ENCODE measurements at places on chromosomes 4 and X.

GRCh38 chrX:39199429-39199828, 398.2 kb downstream of the MID1IP1 start:
- no peak for DNase-seq

GRCh38 chr4:25505637-25505991, 128.6 kb downstream of the ANAPC4 start:
- DNase-seq: no peak

GRCh38 chrX:626745-627509, 3.7 kb upstream of the SHOX start:
- DNase-seq: no peak

- DNase-seq: peak; percentile 72
Observed at GRCh38 chr4:102344520-102344953, 745 bp downstream of the SLC39A8 start.

GRCh38 chrX:77795124-77795523, 9.1 kb upstream of the ATRX start:
- DNase-seq: no peak

- DNase-seq: no peak
Observed at GRCh38 chrX:143306991-143307937, 210.0 kb downstream of the SPANXN3 start.

- no peak for DNase-seq
Observed at GRCh38 chr4:55903577-55903976, 45.2 kb upstream of the CEP135 start.

- no peak for DNase-seq
Observed at GRCh38 chr4:184383497-184384055, 90.8 kb downstream of the IRF2 start.

DNA sequence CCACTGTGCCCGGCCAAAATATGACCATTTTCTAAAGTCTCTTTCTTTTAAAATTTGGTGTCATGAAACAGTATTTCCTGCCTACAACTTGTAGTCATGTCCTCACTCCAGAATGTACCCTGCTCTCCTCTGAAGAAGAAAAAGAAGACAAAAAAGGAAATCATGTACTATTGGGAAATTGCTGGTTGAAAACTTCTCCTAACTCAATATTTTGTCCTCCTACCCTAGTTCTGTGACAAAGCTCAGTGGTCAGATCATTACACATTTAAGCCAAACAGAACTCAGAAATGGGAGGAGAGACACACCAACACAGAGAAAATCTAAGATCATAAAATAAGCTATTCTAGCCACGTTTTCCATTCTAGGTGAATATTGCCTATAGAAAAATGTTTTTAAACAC, 127.7 kb downstream of the IRF2 start:
- DNase-seq: no peak

GRCh38 chr4:98673288-98673644, 14.9 kb upstream of the TSPAN5 start:
- no peak for DNase-seq

DNA sequence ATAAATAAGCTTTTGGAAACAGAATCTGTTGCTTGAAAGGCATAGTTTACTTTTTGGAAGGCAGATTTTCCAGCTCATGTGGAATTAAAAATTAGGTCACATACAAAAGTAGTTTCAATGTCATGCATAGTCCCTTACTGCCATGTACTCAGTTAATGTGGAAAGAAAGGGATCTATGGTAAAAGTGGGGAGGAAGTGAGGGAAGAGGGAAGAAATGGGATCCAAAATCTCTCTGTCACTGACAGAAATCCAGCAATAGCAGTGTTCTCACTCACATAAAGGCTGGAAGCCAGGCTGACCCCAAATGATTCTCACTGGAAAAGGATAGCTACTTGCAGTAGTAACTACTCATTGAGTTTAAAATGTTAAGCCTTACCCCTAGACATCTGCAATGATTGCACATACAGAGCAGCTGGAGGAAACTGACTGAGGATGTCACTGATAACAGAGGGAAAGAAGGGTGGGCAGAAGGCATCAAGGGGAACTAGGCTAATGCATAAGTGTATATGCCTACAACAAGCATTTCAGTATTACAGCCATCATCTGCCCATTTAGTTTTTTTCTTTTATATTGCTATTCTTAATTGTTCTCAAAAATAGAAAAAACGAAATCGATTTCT, 445.6 kb downstream of the FAT4 start:
- no peak for DNase-seq

- no peak for DNase-seq
Observed at GRCh38 chr4:156298230-156298629, 344.6 kb upstream of the CTSO start.

GRCh38 chrX:13770013-13770535, 35.5 kb downstream of the OFD1 start:
- DNase-seq: no peak

DNA sequence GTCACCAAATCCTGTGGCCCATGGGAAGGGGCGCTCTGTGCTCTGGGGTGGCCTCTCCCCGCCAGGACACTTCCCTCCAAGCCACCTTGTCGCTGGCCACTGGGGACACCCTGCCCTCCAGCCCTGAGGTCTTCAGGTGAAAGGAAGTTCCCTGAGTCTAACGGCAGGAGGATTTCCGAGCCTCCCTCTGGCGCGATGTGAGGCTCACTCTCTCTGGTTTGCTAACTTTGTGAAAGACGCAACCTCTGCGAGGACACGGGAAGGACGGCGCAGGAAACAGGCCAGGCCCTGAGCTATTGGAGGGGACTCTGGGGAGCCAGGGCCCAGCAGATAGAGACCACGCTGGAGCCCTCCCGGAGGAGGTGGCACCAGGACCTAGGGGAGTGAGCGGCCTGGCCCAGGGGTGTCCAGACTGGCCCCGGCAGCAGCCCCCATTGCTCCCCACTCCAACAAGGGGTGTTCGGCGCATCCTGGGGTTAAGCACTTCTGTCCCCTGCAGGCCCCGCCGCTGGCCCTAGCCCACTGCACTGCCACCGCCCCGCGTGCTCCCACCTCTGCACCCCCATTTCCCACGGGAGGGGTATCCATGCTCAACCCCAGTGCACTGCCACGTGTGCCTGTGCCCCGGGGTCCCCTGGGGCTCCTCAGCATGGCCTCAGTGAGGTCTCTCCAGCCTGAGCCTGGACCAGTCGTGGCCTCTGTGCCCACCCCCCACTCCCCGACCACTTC, 72.2 kb upstream of the MXD4 start:
- DNase-seq: no peak

- no peak for DNase-seq
Observed at GRCh38 chr4:152684007-152684406, 4.2 kb upstream of the TMEM154 start.

DNA sequence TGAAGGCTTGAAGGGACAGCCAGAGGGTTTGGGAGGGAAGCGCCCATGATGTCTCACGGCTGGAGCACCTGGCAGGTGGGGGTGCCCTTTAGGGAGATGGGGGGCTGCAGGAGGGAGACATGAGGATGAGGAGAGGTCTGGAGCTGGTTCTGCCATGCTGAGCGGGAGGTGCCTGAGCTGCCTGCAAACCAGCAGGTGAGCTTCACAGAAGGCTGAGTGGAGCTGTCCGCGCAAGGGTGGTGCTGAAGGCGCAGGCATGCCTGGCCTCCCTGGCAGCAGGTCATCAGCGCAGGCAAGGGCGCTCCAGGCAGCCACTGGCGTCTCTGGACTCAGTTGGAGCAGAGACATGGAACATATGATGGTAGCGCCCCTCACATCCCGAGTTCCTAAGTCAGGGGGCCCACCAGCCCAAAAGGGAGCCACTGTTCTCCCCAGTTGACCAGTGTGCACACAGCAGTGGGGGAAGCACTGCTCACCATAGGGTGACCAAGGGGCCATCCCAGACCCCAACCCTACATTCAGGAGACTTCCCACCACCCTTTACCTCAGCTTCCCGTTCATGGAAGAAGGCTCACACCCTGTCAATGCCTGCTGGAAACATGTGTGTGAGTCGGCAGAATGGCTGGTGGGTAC, 25.8 kb downstream of the ADRA2C start:
- DNase-seq: no peak

- DNase-seq: no peak
Observed at GRCh38 chr4:47442980-47443379, 20.5 kb downstream of the COMMD8 start.

DNA sequence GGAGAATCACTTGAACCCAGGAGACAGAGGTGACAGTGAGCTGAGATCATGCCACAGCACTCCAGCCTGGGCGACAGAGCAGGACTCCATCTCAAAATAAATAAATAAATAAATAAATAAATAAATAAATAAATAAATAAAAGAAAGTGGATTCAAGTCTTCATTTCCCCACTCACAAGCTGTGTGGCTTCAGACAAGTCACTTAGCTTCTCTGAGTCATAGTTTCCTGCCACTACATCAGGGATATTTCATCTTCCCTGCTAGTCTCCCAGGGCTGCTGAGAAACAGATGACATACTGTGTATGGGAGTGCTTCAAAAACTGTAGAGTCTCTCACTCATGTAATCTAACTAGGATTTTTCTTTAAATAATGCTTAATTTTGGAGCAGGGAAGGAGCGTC, 37.2 kb downstream of the TBC1D9 start:
- no peak for DNase-seq

DNA sequence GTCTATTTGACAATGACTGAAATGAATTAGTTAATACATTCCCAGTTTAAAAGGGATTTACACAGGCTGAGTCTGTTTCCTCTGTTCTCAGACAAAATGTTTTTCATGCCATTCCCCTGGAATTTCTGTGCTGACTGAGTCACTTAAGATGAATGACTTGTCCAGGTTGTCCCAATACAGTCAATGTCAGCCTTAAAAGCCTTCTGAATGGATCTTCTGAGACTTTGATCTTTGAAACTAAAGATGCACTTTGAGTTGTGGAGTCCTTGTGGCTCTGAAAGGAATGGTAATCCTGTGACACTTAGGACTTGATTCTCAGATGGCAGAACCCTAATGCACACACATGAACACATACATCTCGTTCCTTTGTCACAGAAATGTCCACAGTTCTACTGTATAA, 622.2 kb upstream of the GRID2 start:
- no peak for DNase-seq

DNA sequence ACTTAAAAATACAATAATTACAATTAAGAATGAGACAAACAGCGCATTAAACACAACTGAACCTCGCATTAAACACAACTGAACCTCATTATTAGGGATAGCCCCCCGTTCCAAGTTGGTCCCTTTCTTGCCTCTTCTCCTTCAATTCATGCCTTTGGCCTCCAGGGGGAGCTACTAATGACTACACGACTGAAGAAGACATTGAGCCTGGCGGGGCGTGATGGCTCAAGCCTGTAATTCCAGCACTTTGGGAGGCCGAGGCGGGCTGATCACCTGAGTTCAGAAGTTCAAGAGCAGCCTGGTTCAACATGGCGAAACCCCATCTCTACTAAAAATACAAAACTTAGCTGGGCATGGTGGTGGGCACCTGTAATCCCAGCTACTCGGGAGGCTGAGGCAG, 56.4 kb upstream of the NWD2 start:
- no peak for DNase-seq

DNA sequence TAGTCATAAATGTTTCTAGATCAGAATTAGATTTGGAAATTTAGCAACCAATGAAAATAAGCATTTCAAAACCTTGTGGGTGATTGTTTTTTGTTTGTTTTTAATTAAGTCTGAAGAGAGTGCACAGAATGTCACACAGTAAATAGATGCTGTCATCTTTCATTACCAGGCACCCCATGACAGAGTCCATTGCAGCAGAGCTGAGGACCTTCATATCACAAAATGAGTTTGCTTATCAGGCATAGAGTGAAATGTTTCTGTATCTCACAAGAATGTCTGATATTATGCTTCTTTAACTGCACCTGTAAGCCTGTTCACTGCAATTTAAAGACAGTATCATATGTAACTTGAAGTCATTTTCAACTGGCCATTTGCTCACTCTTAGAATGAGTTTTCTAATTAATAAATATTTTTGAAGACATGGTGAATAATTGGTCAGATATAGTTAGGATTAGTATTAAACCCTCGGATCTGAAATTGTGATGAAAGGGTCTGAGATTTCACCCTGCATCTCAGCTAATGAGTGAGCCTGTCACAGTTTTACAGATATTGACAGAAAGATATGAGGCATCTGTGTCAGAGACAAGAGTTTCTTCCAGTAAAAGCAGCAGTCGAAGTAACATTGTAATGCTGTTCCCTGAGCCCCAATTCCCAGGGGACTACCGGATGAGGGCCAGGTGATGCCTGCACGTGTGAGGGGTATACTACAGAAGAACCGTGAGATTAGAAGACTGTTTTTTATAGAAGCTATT, 416.4 kb downstream of the CCSER1 start:
- no peak for DNase-seq

DNA sequence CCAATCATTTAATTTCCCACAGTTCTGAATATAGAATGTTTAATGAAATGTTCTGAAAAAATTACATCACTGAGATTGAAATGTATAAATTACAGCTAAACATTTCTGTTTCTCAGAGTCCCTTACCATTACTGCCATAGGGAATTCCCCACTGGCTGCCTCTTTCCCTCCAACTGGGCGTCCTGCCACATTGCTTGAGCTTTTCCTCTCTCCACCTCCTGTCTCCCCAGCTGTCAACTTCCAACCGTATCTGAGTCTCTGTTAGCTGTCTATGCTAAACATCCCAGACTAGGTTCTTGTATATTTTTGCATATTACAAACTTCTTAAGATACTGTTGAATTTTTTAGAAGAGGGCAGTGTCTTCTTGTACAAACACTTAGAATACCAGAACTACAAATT, 407.3 kb upstream of the SLIT2 start:
- DNase-seq: no peak

DNA sequence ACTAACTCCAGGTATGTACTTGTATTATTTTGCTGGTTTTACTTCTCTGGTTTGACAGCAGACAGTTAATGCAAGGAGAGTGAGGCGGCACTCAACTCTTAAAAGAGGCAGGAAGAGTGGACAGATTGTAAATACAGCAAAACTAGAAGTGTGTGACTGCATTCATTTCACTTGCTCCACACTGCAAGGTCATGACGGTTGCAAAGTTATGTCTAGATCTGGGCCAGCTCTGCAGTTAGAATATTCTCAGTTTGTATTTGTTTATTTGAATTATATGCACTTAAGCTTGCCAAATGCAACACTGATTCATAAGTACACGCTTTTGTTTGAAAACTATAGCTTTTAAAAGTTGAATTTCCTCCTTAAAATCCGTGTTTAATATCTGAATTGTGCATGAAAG, 148.9 kb downstream of the STIM2 start:
- DNase-seq: no peak

DNA sequence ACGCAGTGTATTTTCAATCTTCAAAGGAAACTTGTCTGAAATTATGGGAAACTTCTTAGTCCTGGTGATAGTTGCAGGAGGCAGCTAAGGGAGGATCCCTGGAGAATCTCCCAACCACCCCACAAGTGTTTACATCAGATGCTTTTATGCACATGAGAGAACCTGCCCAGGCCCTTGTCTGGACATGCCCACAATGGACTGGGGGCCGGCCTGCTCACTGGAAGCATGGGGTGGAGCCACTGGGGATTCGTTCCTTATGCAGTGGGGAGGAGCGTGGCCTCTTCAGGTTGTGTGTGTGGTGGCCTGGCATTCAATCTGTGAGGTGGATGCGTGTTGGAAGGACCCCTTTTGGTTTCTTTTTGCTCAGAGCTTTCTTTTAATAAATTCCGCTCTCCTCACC, 398.7 kb upstream of the PPP1R2C start:
- DNase-seq: no peak

- DNase-seq: no peak
Observed at GRCh38 chr4:98688411-98689290, 30.2 kb upstream of the TSPAN5 start.

All from activated B cell treated with CpG ODN at 0.5 μM for 24 hours (primary cell).